Activated T-helper 17 cell treated with anti-CD3 and anti-CD28 coated beads, Interleukin-2, amount 50 U/mL, for 72 hours (primary cell): ENCODE measurements at places on chromosomes 3 and 15. TPM values are rescaled to one million over a fixed set of nuclear protein-coding genes. Genes with fewer than 3 reads are reported as not detected.

DNA sequence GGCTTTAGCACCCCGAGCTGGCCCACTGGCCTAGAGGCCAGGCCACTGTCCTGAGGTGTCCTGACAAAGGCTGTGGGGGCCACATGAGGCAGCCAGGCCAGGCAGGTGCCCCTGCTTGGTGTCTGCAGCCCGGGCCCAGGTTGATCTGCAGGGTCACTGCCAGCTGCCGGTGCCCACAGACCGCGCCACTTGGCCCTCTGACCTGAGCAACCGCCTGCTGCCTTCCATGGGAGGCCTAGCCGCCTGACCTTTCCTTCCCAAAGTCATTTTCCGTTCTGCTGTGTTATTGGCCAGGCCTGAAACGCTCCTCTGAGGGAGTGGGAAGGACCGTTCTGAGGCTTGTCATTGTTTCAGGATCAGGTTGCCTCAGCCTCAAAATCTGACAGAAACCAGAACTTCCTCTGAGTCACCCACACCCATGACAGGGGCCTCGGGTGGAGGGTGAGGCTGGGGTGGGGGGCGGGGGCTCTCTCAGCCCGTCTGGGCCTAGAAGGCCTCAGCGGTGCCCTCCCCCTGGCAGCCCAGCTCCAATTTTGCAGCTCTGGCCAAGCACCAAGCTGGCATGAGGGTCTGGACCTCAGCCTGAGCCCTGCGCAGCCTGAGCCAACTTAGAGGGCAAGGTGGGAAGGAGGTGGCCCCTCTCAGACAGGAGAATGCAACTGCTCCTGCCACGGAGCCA, 140.7 kb upstream of the MEF2A start:
- H3K27me3 ChIP-seq: peaks cover 3% of the 10 kb centered on the region
- peak; percentile 98 for ATAC-seq
- H3K4me1 ChIP-seq: peaks cover 4% of the 10 kb centered on the region
- peak overlapping the region; percentile 82 for H3K27ac ChIP-seq

DNA sequence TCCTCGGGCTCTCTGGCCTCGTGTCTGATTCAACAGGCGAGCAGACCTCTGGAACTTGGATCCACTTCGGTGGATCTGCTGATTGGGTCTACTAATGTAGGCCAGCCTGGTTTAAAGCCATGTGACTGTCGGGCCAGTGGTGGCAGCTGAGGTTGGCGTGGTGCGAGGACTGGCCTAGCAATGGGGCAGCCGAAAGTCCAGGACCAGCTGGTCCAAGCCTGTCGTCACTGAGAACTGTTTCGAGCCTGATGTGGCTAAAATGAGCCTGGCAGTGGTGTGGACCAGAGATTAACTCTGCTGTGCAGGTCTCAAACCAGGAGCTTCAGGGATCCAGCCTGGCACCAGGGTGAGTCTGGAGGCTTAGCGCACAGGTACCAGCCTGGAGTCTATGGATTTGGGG, 56.4 kb upstream of the ROBO1 start:
- no peaks in the 10 kb centered on the region for H3K27me3 ChIP-seq
- ATAC-seq: no peak
- no peaks in the 10 kb centered on the region for H3K36me3 ChIP-seq
- H3K4me1 ChIP-seq: no peaks in the 10 kb centered on the region
- no peak overlapping the region for H3K4me3 ChIP-seq

DNA sequence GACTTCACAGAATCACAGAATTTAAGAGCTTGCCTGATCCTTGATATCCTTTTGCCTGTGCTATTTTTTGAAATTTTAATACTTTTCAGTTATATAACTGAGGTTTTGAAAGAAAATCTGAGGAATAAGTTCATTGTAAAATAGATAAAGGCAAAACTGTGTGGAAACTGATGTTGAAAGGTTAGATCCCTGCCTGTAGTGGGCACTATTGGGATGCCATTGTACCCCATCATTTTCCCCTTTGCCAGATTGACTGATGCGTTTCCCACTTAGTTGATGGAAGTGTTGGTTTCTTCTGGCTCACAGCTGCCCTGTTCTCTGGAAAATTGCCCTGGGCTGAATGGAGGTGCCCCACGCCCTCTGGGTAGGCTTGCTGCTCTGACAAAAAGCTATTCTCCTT, 387.9 kb downstream of the RBMS3 start:
- no peak overlapping the region for H3K4me3 ChIP-seq
- H3K27ac ChIP-seq: no peak overlapping the region
- no peaks in the 10 kb centered on the region for H3K4me1 ChIP-seq
- peaks cover 3% of the 10 kb centered on the region for H3K27me3 ChIP-seq
- ATAC-seq: no peak
- H3K36me3 ChIP-seq: no peaks in the 10 kb centered on the region

POLQ gene
- total RNA-seq: 11.8 TPM

DNA sequence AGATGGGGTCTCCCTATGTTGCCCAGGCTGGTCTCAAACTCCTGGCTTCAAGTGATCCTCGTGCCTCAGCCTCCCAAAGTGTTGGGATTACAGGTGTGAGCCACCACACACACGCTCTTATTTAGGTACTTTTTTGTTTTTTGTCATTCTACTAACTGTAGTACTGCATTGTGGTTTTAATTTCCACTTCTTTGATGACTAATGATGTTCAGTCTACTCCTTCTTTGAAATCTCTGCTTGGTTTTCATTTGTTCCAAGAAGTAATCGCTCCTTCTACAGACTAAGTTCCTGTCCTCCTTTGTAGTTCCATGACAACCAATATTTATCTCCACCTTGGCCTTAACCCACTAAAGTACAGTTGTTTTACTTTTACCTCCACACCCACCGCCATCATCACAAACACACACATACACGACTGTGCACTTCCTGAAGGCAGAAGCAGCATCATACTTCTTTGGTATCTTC, 529 bp upstream of the DLEC1 start:
- ATAC-seq: peak; percentile 80
- H3K27me3 ChIP-seq: no peaks in the 10 kb centered on the region
- peaks cover 32% of the 10 kb centered on the region for H3K4me1 ChIP-seq
- H3K36me3 ChIP-seq: peaks cover 10% of the 10 kb centered on the region
- peak overlapping the region; percentile 95 for H3K27ac ChIP-seq

DNA sequence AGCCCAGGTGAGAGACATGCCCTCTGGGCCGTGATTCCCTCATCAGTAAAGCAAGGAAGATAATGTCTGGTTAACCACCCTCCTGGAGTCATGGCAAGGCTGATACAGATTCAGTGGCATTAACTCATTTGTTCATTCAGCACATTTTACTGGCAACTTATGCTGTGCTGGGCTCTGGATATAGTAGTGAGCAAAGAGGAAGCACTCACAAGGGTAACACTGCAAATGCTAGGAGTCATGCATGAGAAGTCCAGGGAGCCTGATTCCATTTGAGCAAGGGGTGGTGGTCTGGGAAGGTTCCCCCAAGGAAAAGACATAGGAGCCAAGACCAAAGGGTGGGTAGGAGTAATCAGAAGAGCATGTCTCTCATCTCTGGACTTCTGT, 50.2 kb downstream of the SMAD3 start:
- H3K36me3 ChIP-seq: peaks cover 58% of the 10 kb centered on the region
- no peaks in the 10 kb centered on the region for H3K27me3 ChIP-seq
- peaks cover 73% of the 10 kb centered on the region for H3K4me1 ChIP-seq
- H3K4me3 ChIP-seq: peak overlapping the region; percentile 57
- peak; percentile 15 for ATAC-seq
- H3K27ac ChIP-seq: peak overlapping the region; percentile 95

SLC22A13 gene
- 0.99 TPM for total RNA-seq

ARGFX gene
- total RNA-seq: not detected
